Stimulated activated CD4-positive, alpha-beta T cell treated with anti-CD3 and anti-CD28 coated beads, Interleukin-1b, Interleukin-23, amount 100 ng/mL, for 4 hours (primary cell): ENCODE measurements at places on chromosomes 4 and X.

- DNase-seq, result no peak
These were observed 47.5 kb downstream of the PPA2 start for GRCh38 chr4:105426187-105426897.

DNA sequence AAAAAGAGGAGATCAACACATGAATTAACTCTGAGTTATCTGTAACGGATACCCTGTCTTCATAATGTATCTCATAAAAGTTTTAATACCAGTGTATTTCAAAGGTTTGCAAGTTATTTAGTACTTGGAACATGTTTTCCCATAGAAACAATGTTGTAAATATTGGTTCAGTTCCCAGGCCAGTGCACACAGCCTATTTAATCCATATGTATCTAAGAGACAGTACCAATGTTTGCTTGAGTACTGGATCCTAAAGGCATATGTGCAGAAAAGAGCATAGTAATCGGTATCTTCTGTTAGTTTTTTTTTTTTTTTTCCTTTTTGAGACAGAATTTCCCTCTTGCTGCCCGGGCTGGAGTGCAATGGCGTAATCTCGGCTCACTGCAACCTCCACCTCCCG is 46.1 kb downstream of the SLIT2 start:
- DNase-seq, result no peak

GRCh38 chrX:17635231-17635630 is 102.1 kb upstream of the SCML1 start:
- DNase-seq, result no peak

DNA sequence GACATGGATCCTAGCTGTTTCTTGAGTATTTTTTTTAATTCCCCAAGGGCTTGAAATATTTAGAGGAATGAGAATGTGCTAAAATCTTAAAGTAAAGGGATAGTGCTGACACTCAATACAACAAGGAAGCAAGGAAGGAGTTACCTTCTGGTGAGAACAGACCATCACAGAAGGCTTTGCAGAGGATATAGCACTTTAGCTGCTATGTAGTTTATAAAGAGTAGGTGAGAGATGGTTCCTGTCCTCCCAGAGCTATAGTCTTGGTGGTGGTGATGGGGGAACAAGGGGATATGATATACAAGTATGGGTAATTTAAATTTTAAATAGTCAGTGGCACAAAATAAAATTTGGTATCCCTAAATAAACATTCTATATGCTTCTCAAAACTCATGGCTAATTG is 47.6 kb downstream of the MTHFD2L start:
- DNase-seq, result no peak

- no peak for DNase-seq
These were observed 332.1 kb downstream of the ARAP2 start for GRCh38 chr4:35912174-35912573.

DNA sequence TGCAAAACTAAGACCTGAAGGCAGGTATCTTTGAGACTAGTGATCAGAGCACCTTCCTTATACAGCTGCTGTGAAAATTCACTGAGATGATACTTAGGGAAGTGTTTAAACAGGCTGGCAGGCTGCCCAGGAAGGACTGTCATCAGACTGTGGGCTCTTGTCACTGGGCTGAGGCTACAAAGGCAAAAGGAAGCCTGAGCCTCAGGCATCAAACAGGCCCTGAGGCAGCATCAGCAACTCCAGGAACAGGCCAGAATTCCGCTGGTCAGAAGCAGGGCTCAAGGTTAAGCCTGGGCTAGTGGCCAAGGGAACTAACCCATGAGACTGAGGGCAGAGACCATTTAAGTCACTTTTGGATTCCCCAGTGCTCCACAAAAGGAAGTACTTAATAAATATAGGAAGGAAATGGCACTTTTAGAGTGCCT is 12.8 kb downstream of the PJA1 start:
- no peak for DNase-seq

DNA sequence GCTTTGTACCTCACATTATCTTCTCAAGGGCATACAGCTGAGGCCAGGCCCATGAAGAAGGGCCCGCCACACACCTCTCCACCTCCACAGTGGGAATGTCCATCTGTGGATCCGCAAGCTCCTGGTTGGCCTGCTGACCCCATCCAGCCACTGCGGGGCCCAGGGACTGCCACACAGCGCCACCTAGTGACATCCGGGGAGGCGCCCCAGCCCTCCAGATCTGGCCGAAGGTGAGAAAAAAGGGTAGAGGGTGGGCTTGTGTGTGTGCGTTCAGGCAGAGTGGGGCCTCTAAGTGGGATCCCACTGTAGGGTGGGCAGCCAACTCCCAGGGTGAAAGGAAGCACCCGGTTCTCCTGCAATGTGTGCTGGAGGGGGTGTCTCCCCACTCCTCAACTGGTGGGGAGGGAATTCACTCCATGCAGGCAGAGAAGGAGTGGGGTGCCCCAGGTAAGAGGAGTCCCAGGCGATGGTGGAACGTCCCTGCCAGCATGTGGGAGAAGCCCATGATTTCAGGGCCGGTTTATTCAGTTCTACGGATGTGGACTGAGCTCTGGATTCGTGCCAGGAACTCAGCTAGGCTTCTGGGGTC is 117.3 kb downstream of the ENPP6 start:
- peak; percentile 45 for DNase-seq

GRCh38 chr4:166174717-166175490 is 301.9 kb downstream of the TLL1 start:
- DNase-seq, result no peak

DNA sequence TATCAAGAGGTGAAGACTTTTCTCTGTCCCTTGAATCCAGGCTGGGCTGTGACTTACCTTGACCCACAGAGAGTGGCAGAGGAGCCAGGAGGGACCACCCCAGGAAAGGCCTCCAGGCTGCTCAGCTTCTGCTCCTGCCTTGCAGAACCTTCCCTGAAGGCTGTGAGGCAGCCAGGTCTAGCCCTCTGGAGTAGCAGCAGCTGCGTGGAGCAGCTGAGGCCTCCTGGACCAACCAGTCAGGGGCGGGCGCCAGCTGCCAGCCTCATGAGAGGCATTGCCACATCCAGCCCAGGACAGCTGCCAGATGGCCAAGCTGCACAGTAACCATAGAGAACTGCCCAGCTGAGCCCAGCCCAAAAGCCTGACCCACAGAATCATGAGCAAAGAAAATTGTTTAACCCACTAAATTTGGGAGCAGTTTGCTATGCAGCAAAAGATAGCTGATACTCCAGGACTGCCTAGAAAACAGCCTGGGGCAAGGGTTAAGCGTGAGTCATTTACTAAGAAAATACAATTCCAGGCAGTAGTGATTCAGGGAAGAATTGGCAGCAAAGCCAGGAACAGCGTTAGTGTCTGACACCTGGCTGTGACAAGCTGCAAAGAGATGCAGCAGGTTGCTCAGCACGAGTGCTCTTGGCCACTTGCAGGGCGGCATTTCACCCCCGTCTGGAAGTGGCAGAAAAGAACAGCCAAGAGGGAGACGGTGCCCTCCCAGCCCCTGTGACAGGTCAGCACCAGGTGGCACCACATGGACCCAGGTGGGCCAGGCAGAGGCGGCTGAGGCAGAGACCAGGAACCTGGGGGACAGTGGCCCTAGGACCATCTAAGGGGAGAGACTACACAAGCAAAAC is 14.7 kb upstream of the PDE6B start:
- no peak for DNase-seq
